Activated T-helper 1 cell treated with anti-CD3 and anti-CD28 coated beads, Interleukin-12 subunit alpha, Interleukin-12 subunit beta, Interleukin-2, Interleukin-4 antibody, amounts not matched to agents 30 ng/mL and 10 ng/mL and 1 ng/mL, durations not matched to agents 14 hours and 24 hours and 36 hours (primary cell): ENCODE measurements at places on chromosomes 12 and 14. TPM values are rescaled to one million over a fixed set of nuclear protein-coding genes. Genes with fewer than 3 reads are reported as not detected.
A peak's percentile ranks its signal among the peaks of the same experiment; 100 is the strongest.

The LRRIQ1 gene
- not detected in 2 replicates for total RNA-seq

- peaks cover 5% of the 10 kb centered on the region for H3K36me3 ChIP-seq
- no peak for DNase-seq
- no peaks in the 10 kb centered on the region for H3K27me3 ChIP-seq
- no peaks in the 10 kb centered on the region for H3K4me1 ChIP-seq
- H3K27ac ChIP-seq, result no peak overlapping the region
- no peak overlapping the region for H3K4me3 ChIP-seq
These were observed 2.8 kb downstream of the TGM1 start for GRCh38 chr14:24260026-24260779.

GRCh38 chr14:26382901-26383685 is 214.7 kb downstream of the NOVA1 start:
- H3K4me1 ChIP-seq, result no peaks in the 10 kb centered on the region
- no peak overlapping the region for H3K27ac ChIP-seq
- no peak for DNase-seq
- no peaks in the 10 kb centered on the region for H3K36me3 ChIP-seq

- H3K36me3 ChIP-seq, result peaks cover 4% of the 10 kb centered on the region
- no peak overlapping the region for H3K4me3 ChIP-seq
- H3K27ac ChIP-seq, result peak overlapping the region; percentile 71
- peak; percentile 3 for DNase-seq
- peaks cover 7% of the 10 kb centered on the region for H3K27me3 ChIP-seq
- peaks cover 28% of the 10 kb centered on the region for H3K4me1 ChIP-seq
These were observed 382.3 kb downstream of the PCNX1 start for GRCh38 chr14:71289536-71289935.
